ENCODE measurements at places on chromosomes 12 and 14.

- no peak for DNase-seq
Measured at GRCh38 chr12:10167599-10167998, 4.3 kb downstream of the OLR1 start.

DNA sequence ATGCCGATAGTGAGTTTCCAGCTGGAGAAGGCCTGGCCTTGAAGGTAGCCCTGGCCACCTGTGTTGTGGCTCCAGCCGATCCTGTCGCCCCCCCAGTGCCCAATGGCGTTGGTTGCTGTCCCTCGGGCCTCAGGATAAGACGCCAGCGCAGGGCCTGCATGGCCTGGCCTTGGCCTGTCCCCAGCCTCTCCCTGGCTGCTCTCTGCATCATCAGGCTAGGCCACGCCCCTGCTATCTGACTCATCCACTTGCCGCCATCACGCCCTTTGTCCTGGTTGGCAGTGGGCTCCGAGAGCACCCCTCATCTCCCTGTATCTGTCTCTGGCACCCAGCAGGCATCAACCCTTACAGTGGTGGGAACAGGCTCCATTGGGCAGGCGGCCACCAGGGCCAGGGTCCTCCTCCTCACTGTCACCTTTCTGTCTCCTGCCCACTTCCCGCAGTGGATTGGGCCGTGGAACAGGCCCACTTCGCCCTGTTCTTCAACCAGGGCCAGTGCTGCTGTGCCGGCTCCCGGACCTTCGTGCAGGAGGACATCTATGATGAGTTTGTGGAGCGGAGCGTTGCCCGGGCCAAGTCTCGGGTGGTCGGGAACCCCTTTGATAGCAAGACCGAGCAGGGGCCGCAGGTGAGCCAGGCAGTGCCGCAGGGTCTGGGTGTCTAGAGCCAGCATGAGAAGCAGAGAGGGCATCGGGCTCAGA, 25.6 kb downstream of the ALDH2 start:
- DNase-seq: no peak

DNA sequence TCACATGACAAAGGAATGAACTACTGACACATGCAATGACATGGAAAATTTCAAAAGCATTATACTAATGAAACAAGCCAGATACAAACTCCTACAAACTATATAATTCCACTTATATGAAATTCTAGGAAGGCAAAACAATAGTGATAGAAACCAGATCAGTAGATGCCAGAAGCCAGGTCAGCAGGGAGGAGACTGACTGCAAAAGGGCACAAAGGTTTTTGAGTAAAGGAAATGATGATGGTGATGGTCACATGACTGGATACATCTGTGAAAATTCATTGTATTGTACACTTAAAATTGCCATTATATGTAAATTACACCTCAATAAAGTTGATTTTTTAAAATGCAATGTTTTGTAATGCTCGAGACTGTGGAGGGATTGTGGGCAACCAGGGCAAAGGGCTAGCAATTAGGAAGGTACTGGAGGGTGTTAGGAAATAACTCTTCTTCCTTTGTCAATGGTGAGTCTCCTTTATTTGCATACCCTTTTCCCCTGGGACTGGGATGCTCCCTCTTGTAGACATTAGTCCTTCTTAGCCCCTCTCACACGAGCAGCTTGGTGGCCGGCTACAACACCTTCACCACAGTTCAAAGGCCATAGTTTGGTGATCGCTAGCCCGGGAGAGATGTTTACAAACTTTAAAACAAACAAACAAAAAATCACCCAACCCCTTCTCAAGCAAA, 6.7 kb upstream of the PRPF40B start:
- no peak for DNase-seq

- DNase-seq: no peak
Measured at GRCh38 chr12:128660532-128661225, 163.1 kb downstream of the SLC15A4 start.

DNA sequence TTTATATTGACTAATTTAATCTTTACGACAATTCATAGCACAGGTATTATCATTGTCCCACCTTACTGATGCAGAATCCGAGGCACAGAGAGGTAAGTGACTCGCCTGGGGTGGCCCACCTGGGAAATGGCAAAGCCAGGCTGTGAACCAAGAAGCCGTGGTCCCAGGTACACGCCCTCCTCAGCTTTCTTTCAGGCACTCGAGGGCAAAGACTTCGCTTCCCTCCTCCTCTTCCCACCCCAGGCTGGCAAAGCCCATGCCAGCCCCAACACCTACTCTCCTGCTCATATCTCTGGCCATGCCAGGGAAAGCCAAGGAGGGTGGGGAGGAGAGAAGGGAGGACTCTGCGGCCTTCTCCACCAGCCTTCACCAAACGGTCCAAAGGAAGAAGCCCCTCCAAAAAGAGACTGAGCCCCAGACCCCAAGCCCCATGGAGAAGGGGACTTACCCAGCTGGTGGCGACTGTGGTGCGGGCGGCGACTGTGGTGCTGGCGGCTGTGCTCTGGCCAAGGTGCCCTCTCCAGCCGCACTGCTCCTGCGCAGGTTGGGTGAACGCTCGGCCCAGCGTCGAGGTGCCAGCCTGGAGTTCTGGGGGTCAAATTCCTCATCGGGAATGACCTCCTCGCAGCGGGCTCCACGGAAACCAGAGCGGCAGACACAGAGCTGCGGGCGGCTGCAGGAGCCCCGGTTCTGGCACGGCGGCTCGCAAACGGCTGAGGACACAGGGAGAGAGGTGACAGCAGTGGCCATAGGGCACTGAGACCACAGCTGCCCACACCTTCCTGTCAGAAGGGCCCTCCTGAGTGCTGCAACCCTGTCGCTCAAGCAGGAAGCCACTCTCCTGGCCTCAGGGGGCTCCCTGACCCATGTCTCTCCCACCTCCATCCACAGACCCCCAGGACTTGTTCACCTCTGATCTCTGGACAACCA, 26.4 kb downstream of the LTBP2 start:
- DNase-seq: no peak

GRCh38 chr12:5571115-5571514, 139.2 kb downstream of the NTF3 start:
- DNase-seq: no peak

DNA sequence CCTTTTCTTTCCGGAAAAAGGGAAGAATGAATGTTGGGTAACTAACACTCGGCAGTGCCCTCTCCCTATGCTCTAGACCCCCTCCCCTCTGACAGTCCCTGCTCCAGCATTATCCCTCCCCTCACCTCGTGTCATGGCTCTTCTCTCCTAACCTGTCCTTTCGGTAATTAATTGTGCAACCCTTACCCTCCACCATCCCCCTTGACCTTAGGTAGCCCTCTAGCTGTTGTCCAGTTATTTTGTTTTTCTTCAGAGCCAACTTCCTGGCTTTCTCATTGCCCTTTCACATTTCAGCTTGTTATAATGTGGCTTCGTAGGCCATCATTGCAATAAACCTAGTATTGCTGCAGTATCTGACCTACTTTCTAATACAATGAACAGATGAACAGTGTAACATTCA, 11.2 kb downstream of the ARG2 start:
- DNase-seq: no peak

Measured in GM23338 (cell line).